ENCODE measurements at places on chromosomes 5 and 9. TPM values are rescaled to one million over a fixed set of nuclear protein-coding genes. Genes with fewer than 3 reads are reported as not detected.

TOMM5 gene
- 60.7 TPM for total RNA-seq

OTP gene
- total RNA-seq = not detected

NCS1 gene
- 5.7 TPM for total RNA-seq

TAF1L gene
- total RNA-seq = not detected

SEMA6A gene
- 33.3 TPM for total RNA-seq

- no peak overlapping the region for H3K4me3 ChIP-seq
- peaks cover 74% of the 10 kb centered on the region for H3K27me3 ChIP-seq
Observed at GRCh38 chr5:51376509-51376908, 6.7 kb upstream of the ISL1 start.

DNA sequence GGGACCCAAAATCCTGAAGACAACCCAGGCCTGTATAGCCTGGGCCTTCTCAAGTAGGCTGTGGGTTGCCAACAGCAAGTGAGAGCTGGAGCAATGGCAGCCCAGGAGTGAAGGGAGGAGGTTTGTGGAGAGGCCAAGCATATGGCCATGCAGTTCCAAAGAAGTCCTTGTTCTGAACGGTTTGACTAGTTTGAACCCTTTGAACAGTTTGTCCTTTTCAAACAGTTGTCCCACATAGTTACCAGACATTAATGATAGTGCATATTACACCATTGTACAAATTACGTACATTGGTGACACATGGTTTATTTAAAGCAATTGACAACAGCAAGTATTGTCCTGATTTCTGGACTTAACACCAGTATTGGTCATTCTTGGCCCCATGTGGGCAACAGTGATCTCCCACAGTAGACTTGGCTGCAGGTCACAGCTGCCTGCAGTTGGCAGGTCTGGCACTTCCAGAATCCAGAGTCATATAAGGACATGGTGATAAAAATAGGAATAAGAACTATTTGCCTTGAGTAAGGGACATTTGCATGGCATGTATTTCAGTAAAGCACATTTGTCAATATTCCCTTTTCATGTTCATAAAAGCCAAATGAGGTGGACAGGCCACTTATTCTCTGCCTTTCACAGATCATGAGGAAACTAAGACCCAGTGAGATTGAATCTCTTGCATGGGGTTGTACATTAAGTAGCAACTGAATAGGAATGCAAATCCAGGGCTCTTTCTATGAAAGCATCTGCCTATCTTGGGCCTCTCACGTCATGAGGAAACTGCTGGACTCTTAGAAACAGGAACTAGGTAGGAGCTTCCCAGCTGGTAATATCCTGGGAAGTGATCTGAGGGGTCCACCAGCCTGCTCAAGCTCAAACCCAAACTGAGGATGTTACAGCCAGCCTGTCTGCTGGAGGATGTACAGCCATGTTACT is 30.3 kb downstream of the SLC25A48 start:
- H3K36me3 ChIP-seq = no peaks in the 10 kb centered on the region
- no peak overlapping the region for H3K27ac ChIP-seq

DNA sequence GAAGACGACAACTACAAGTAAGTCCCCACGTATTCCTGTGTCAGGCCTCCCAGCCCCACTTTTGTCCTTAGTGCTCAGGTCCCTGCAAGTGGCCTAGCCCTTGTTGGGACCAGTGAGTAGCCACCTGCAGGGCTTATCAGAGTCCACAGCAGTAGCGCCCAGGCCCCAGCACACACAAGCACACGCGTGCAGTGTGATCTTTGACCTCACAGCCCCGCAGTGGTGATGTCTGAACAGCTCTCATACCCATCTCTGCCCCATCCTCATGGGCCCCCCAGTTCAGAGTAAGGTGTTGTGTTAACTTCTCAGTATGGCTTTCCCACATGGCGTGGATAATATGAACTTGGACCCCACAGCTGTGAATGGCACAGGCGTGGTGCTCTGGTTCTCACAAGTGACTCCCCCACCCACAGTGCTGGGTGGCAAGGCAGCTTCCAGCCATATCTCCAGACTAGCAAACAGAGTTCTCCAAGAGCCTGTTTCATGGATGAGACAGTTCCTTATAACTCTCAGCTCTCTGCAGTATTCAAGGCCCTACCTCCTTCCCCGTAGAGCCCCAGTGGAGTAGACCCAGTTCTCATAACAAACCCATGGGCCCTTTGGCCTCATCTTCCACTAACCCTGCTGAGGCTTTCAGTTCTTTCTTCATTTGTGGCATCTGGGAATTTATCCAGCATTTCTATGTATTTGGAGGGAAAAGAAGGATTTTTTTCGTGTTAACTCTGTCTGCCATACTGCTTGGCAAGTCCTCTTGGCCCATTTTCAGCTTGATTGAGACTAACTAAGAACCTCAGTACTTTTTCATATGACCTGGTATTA is 46.5 kb upstream of the ANGPTL2 start:
- no peak for DNase-seq
- H3K4me3 ChIP-seq = no peak overlapping the region
- no peaks in the 10 kb centered on the region for H3K36me3 ChIP-seq

GRCh38 chr5:126875303-126875785 is 98.4 kb downstream of the LMNB1 start:
- H3K27ac ChIP-seq = no peak overlapping the region
- no peaks in the 10 kb centered on the region for H3K27me3 ChIP-seq
- no peak for DNase-seq
- no peaks in the 10 kb centered on the region for H3K4me1 ChIP-seq
- no peaks in the 10 kb centered on the region for H3K36me3 ChIP-seq

GRCh38 chr5:168685566-168685965 is 106.4 kb upstream of the PANK3 start:
- H3K27ac ChIP-seq = no peak overlapping the region
- H3K36me3 ChIP-seq = no peaks in the 10 kb centered on the region

- H3K4me3 ChIP-seq = no peak overlapping the region
- no peak for DNase-seq
- no peaks in the 10 kb centered on the region for H3K36me3 ChIP-seq
- no peaks in the 10 kb centered on the region for H3K4me1 ChIP-seq
- H3K27ac ChIP-seq = no peak overlapping the region
Observed at GRCh38 chr9:3746296-3747275, 220.8 kb upstream of the RFX3 start.

DNA sequence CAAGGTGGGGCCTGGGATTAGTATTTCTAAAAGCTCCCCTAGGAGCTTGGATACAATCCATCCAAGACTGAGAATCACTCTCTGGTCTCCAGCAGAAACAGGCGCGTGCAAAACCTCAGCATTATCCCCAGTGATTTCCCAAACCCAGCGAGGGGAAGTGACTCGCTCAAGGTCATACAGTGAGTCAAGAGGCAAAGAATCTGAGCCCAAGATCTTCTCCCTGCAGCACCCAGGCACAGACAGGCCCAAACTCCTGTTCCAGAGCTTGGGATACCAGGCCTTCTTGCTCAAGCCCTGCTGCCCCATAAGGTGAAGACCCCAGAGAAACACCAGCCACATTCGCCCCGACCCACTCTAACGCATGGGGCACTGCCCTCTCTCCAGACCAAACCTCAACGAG is 33.2 kb downstream of the SHB start:
- H3K4me1 ChIP-seq = peaks cover 47% of the 10 kb centered on the region
- no peaks in the 10 kb centered on the region for H3K36me3 ChIP-seq
- no peak overlapping the region for H3K27ac ChIP-seq
- no peak for DNase-seq
- no peaks in the 10 kb centered on the region for H3K27me3 ChIP-seq
- no peak overlapping the region for H3K4me3 ChIP-seq

DNA sequence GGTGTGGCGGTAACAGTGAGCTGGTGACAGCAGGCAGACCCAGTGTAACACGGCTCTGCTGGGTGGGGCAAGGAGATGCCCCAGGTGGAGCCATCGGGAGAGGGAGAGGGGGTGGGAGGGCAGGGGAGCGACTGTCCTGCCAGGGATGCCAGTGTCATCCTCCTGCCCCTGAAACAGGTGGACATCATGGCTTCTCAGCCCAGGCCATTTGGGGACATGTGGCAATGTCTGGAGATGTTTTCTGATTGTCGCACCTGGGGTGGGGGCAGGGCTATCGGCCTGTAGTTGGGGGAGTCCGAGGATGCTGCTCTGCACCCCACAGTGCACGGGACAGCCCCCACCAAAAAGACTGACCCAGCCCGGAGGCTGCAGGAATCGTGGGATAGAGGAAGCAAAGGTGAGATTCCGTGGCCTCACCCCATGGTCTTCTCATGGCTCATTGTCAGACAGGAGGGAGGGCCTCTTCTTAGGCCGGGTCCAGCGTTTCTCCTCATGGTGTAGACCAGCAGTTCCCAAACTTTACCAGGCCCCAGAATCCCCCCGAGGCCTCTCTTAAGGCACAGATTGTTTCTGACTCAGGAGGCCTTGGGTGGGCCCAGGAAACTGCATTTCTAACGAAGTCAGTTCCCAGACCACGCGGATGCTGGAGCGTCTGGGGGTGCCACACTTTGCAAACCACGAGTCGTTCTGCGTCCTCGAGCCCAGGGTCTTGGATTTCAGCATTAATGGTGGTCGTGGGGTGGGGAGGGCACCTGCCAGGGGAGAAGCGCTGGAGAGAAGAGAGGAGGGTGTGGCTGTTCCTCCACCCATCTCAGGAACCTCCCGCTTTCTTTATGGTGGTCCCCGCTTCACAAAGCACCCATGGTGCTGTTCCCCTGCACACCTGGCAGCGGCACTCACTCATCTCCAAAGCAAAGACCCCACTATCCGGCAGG is 11.0 kb downstream of the COL5A1 start:
- peak; percentile 44 for DNase-seq
- H3K4me3 ChIP-seq = no peak overlapping the region
- no peaks in the 10 kb centered on the region for H3K27me3 ChIP-seq

DNA sequence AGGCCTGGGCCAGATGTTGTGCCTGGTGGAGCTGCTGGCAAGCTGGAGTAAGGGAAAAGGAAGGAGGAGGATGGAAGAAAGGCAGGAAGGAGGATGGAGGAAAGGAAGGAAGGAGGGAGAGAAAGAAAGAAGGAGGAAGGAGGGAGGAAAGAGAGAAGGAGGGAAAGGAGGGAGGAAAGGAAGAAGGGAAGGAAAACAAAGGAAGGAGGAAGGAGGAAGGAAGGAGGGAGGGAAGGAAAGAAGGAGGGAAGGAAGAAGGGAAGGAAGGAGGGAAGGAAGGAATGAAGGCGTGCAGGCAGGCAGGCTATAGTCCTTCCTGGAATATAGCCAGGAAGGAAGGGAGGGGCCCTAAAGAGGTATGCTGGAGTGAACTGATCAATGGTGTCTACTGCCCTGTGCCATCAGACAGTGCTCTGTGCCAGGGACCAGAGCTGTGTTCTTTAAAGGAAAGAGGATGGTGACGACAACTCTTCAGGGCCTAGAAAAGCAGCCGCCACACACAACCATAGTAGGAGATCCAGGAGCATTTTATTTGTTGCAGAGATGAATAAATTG is 61.4 kb upstream of the UBTD2 start:
- no peak for DNase-seq
- H3K4me3 ChIP-seq = no peak overlapping the region
- no peaks in the 10 kb centered on the region for H3K4me1 ChIP-seq
- no peak overlapping the region for H3K27ac ChIP-seq

GRCh38 chr9:87659534-87660419 is 66.1 kb upstream of the CTSL start:
- no peak overlapping the region for H3K27ac ChIP-seq
- H3K27me3 ChIP-seq = no peaks in the 10 kb centered on the region
- peaks cover 11% of the 10 kb centered on the region for H3K4me1 ChIP-seq

- no peaks in the 10 kb centered on the region for H3K27me3 ChIP-seq
- no peak for DNase-seq
- peaks cover 34% of the 10 kb centered on the region for H3K4me1 ChIP-seq
- peak overlapping the region; percentile 100 for H3K4me3 ChIP-seq
Observed at GRCh38 chr9:134134949-134135342, 936 bp upstream of the WDR5 start.
